Activated effector memory CD4-positive, alpha-beta T cell treated with anti-CD3 and anti-CD28 coated beads, Interleukin-2, amount 50 U/mL, for 16 hours (primary cell): ENCODE measurements at places on chromosomes 16 and 17.

DNA sequence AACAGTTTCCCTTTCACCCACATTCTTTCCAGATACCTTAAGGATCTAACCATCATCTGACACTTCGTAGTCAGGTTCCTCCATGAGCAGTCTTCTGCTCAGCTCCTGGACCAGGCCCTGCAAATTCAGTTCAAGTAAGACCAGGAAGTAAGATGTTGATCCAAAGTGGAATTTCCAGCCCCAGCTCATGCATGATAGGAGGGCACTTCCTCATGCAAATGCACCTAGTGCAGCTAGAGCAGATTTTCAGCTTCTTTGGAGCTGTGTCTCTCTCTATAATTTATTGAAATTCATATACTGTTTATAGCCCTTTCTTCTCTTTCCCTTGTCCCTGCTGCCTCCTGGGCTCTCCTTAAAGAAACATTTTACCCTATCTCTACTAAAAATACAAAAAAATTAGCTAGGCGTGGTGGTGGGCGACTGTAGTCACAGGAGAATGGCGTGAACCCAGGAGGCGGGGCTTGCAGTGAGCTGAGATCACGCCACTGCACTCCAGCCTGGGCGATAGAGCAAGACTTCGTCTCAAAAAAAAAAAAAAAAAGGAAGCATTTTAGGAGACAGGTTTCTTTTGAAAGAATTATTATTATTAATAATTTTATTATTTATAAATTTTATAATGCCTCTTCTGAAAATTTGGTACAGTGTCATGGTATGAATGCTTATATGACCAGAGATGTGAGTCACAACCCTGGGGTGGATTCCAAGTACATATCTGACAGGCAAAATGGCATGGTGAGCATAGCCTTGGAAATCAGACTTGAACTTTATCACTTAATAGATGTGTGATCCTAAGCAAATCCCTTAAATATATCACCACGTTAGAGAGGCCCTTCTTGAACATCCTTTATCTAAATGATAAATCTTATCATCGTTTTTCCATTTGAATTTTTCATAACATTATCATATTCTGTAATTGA lies 94.3 kb downstream of the SSH2 start:
- DNase-seq: no peak

DNA sequence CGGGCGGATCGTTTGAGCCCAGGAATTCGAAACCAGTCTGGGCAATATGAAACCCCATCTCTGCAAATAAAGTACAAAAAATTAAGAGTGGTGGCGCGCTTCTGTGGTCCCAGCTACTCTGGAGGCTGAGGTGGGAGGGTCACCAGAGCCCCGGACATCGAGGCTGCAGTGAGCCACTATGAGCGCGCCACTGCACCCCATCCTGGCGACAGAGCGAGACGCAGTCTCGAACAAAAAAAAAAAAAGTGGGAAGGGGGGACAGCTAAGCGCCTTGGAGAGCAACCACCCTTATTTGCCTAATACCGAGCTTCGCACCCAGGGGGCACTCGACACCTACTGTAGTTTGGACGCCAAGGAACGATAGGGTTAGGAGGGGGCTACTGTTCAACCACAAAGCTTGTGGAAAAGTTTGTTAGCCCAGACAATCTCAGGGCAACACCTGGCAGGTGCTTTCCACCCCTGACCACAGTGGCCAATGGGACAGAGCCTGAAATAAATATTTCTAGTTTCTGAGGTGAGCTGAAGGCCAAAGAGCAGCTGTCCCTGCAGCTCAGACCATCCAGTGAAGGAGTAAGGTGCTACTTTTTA lies 847 bp upstream of the PSMC3IP start:
- DNase-seq: peak; percentile 89

DNA sequence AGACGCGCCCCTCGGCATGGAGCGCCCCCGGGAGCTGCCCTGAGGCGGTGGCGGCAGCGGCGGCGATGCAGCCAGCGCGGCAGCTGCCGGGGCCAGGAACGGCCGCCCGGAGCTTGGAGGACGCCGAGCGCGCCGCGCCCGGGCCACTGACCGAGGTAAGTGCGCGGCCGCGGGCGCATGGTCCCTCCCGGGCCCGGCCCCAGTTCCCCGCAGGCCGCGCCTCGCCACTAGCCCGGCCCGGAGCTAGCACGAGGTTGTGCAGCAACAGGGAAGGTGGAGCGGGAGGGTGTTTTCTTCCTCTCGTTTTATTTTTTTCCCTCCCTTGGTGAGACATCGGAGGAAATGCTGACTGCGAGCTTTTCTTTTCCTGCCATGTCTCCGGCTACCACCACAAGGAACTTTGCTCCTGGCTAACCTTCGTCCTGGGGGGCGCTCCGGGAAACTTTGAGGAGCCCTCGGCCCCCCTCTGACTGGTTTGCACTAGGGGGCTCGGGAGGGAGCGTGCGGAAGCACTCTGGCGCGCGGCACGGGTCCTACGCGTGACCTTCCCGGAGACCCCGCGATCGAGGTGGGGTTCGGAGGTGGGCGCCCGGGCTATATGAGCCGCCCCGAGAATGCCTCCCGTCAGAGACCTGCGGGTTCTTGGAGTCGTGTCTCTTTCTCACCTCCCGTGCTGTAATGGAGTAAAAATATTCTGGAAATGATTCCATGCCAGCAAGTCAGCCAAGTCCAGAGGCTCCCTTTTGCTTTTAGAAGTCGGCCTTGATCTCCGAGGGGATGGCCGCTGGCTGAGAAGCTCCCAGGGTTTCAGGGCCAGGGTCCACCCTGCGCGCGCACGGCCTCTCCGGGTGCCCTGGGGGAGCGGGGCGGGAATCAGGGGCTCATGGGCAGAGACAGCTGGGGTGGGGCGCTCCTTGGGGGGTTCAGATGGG lies 868 bp downstream of the KCNJ12 start:
- DNase-seq: no peak

GRCh38 chr17:55814377-55814776 lies 63.5 kb downstream of the PCTP start:
- DNase-seq: no peak

DNA sequence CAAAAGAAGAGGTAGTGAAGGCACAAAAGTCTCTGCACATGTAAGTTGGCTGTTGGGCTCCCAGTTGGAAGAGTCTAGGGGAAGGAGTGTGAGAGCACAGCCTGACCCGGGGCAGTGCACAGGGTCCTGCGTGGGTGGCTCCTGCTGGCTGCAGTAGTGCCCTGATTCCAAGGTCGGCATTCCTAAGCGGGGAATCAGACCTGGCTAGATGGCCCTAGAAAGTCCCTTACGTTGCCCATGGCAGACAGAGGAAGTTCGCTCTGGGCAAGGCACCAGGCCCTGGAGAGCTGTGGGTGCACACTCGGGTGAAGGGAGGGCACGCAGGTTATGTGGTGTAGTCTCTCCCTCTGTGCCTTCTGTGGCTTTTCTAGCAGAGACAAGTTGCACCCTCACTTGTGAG lies 22.8 kb upstream of the SLC5A11 start:
- DNase-seq: no peak

DNA sequence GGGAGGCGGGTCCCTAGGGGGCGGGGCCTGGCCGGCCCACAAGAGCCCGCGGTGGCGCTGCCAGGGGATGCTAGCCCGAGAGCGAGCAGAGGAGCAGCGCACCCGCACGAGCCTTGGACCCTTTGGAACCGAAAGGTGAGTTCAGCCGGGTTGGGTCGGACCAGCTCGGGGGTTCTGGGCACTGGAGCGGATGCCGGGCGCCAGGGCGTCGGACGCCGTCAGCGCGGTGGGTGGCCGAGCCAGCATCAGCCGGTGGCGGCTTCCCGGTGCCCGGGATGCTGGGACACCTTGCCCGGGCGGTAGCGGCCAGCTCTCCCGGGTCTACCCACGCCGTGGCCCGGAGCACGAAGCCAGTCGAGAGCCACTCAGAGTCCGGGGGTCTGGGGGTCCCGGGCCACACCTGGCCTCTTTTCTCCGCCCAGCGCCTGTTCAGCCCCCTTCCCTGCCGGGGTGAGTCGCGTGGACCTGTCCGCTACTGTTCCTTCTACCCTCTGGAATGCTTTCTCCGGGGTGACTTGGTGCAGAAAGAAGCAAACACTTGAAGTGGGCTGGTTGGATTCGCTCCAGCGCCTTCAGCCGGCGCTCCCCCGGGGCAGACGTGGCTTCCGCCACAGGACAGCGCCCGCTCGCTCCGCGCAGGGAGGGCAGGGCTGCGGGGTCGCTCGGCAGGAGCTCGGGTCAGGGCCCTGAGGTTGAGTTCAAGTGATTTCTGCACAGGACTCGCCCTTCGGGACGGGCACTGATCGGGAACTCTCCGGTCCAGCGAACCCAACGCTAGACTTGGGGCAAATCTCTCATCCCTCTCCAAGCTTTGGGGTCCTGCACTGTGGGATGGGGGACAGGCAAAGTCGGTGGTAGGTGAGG lies at the start of gene SCNN1G:
Gene SCNN1G (plus strand): TSS at position 67 of the 864 bp plus-strand sequence. CDS start 3,527 bp downstream, outside the sequence.
- no peak for DNase-seq

- DNase-seq: no peak
Observed at GRCh38 chr17:75454193-75454592, 2.2 kb upstream of the TMEM94 start.

DNA sequence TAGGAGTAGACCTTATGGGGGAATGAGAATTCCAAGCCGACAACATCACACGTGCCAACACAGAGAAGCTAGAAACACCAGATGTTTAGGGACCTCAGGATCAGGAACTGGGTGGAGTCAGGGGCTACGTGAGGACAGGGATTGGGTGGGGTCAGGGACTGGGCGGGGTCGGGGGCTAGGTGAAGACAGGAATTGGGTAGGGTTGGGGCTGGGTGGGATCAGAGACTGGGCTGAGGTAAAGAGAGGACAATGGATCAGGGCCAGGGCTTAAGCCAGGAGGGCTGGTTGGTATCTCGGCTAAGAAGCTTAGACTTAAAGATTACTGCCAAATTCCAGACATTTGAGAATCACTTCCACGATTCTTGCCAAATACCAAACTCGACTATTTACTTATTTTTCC lies 11.6 kb downstream of the TEKT5 start:
- DNase-seq: no peak

- DNase-seq: no peak
Observed at GRCh38 chr17:75472119-75472518, 15.7 kb downstream of the TMEM94 start.

GRCh38 chr17:65022751-65023700 lies 33.5 kb downstream of the GNA13 start:
- no peak for DNase-seq

DNA sequence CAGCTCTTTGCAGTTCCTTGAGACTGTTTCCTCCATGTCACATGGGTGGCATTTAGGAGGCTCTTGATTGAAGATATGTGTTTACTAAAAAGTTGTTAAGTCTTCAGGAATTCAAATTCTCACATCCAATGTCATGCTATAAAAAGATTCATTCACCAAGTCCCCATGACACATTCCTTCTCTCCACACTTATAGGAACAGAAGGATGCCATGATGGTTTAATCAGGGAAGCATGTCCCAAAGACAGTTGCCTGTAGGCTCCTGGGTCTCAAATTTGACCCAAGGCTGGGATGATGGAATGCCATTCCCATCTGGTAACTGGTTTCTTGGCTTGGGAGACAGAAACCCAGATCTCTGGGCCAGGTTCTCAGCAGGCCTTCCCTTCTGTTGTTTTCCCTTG lies 140.6 kb upstream of the SOX9 start:
- DNase-seq: no peak

GRCh38 chr16:11171757-11172299 lies 84.2 kb downstream of the SOCS1 start:
- no peak for DNase-seq

- no peak for DNase-seq
Observed at GRCh38 chr17:38562903-38563302, 42.8 kb downstream of the SRCIN1 start.

DNA sequence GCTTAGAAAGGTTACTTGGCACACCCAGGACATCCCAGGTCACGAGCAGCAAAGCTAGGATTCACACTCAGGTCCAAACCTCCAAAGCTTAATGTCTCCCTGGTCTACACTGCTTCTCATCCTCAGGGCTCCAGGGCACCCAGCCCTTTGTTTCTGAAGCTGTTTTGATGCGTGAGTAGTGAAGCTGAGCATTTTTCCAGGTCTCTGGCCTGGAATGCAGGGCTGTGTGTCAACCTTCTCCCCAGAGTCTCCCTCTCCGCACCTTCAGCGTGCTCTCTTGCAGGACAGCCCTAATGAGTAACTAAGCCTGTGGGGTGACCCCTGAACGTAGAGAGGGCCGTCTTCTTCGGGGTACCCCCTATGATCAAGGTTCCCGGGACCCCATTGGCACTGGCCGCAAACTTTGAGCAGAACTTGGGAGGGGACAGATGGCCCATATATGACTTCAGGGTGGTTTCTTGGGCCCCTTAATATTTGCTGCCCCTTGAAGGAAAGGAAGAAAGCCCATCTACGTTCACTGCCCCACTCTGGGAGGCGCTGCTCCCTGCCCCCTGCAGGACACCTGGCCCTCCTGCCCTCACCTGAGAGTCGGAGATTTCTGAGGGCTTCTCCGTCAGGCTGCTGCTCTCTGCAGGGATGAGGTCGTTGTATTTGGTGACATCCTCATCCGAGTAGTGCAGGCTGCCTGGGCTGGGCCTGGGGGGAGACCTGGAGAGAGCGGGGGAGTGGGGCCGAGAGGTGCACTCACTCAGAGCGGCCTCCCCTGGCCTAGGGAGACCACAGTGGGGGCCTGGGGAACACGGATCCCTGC lies 36.4 kb upstream of the CDC42EP4 start:
- no peak for DNase-seq

- no peak for DNase-seq
Observed at GRCh38 chr17:28544402-28545140, 7.9 kb downstream of the UNC119 start.

- DNase-seq: no peak
Observed at GRCh38 chr17:78785011-78785662, 3.1 kb upstream of the CYTH1 start.

DNA sequence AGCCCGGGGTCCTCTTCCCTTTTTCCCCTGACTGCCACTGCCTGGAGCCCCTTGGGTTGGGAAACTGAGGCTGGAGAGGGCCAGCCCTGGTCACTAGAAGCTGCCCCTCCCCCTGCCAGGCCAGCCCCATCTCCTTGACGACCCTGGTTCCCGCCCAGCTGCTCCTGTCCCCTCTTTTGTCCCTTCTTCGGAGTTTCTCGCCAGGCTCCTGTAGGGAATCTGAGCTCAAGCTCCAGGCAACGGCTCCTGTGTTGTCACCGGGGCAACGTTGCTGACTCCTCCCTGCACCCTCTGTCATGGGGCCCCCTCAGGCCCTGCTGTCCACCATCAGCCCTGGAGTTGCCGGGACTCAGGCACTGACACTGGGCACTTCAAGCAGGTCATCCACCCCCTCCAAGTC lies 5.7 kb downstream of the LLGL1 start:
- DNase-seq: no peak

DNA sequence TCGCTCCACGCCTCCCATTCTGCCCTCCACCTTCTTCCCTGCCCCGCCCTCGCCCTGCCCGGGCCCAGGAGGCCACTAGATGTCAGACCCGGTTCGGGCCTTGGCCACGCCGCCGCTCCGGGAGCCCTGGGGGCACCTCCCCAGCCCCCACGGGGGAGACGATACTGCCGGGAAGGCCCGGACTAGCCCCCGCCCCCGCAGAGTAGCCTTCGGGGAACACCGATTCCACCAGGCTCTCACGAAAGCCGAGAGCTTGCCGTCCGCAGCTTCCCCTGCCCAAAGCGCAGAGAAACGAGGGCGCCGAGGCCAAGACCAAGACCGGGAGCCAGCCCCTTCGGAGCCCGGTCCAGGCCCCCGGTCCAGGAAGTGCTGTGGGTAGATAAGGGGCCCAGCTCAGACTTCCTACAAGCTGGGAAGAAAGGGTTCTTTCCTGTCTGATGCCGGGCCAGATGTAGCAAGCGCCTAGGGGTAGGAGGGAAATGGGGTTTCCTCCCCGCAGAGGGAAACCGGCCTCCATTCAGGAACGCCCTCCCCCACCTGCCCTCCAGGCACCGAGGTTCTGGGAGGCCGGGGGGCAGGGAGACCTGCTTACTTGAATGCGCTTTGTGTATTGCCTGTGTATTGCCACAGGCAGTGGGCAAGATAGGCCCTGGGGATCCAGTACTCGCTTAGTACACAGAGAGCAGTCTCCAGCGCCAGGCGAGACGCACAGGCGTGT lies 806 bp upstream of the CYB561 start:
- DNase-seq: peak; percentile 82
